NCI-H510A treated with DMSO at 0.1 percent for 48 hours (cell line): ENCODE measurements at places on chromosomes 16 and 17.

GRCh38 chr17:15742051-15742795, 10.1 kb downstream of the TBC1D26 start:
- DNase-seq = no peak

GRCh38 chr16:88403794-88404581, 21.2 kb downstream of the ZNF469 start:
- no peak for DNase-seq

GRCh38 chr17:40850293-40850972, 16.6 kb downstream of the KRT12 start:
- DNase-seq = no peak

DNA sequence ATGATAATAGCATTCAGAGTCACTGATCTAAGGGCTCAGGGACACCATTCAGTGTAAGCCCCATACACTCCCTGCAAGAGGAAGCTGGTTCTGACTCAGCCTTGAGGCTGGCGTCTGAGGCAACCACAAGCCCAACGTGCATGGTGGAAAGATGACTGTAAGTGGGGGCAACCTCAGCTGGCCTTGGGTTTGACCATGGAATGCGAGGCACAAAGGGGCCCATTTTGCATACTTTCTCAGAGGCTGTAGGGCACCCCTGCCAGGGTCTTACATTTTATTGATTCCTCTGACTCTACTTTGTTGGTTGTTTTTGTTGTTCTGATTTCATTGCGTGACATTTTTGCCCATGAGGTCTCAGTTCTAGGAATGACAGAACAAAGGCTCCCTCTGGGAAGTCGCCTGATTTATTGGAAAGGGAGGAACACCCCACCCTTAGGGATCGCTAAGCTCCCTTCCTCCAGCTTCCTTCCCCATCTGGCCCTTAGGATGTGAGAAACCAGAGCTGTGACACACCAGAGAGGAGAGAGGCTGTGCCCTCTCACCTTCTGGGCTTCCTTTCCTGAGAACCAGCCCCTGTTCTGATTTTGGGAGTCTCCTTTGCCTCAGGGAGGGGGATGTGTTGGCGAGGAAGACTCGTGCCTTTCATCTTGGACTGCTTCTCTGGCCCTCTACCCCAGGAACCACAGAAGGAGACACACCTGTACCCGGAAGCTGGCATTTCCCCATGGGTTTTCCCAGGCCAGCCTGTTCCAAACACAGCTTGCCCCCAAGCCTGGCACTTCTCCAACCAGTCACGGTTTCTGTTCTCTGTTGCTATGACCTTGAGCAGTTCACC, 5.6 kb upstream of the CIITA start:
- no peak for DNase-seq

DNA sequence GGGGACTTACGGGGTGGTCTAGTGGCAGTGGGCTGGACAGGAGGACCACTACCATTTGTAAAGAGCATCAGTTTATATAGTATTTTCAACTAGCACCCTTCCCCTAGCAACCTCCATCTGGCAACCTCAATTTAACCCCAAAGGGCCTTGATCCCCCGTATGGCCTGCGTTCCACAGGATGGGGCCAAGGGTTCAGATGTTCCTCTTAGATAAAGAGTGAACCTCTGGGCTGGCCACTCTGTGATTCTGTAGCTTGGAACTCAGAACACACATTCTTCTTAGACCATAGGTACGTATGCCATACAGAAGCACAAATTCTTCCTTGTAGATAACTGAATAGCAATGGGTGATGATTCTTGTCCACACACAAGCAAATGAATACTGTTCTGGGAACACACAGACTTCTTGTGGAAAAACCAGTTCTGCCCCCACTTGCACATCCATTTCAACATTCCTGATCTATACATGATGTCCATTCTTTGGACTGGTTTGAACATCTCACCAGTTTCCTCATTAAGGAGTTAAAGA, 1.9 kb upstream of the GGA2 start:
- DNase-seq = no peak

- no peak for DNase-seq
Measured at GRCh38 chr17:37207103-37207502, 168.7 kb upstream of the C17orf78 start.

- peak; percentile 60 for DNase-seq
Measured at GRCh38 chr16:77951788-77952187, 70.6 kb upstream of the CLEC3A start.

DNA sequence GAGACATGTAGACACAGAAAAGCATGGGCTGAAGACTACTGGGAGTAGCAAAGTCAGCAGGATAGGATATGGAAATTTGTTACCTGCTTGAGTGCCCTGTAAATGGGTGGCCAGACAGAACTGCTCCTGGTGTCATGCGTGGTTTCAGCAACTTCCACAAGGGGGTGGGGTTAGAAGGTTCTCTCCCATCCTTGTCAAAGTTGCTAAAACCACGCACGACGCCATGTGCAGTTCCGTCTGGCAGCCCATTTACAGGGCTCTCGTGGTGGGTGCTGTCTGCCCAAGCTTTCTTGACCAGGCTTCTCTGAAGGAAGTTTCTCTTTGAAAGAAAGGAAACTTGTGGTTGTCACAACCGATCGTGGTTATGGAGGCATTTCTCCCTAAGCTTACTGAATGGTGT, 6.9 kb upstream of the DBNDD1 start:
- DNase-seq = no peak

DNA sequence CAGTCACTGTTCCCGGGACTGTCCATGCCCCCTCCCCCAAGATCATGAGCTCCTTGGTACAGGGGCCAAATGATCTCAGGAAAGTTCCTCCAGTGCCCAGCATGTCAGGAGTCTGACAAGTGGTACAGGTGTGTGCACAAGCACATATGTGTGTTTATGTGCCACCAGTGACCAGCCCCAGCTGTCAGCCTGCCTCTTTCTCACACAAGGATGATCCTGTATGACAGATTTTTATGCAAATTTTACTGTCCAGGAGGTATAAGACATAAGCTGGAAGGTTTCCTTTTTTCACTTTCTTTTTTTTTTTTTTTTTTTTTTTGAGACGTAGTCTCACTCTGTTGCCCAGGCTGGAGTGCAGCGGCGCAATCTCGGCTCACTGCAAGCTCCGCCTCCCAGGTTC, 31.4 kb upstream of the GFOD2 start:
- DNase-seq = no peak

- no peak for DNase-seq
Measured at GRCh38 chr16:27566417-27566816, 16.5 kb downstream of the KATNIP start.

GRCh38 chr17:50944902-50945720, 79.0 kb upstream of the TOB1 start:
- no peak for DNase-seq

GRCh38 chr17:1896243-1897104, 66.7 kb downstream of the RPA1 start:
- no peak for DNase-seq

GRCh38 chr16:4371357-4372000, at the start of gene VASN:
TSS of gene VASN (plus strand) at chr16:4371848. CDS start at chr16:4380878, 9,030 bp downstream.
- DNase-seq = no peak

DNA sequence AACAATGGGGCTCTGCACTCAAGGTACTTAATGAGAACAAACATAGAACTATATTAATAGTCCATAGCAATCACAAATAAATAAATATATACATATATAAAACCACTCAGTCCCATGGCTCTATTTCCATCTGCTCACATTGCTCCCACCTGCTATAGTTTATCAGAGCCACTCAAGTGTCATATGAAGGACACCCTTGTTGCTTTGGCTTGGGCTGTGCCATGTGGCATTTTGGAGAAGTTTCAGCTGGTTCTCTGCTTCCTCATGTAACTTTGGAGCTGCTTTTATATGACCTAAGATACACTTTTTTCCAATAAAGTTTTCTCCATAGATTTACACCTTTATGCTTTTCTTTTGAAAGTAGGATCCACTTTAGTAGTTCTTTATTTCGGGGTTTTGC, 126.4 kb downstream of the KCNJ2 start:
- peak; percentile 80 for DNase-seq

DNA sequence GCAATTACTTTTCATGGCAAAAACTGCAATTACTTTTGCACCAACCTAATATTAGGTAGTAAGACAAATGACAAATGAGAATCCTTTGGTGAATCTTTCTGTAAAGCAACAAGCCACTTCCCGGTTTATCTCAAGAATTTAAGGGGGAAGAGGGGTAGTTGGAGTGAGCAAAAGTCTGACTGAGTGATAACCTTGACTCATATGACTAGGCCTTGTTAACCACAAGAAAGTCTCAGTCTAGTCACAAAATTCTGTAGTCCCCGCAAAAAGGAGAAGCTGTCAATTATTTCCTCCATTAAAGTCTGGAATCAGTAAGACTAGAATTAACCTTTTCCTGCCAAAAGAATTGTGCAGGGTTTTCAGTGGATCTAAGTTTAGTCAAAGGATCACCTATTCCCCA, 72.2 kb upstream of the GNAO1 start:
- DNase-seq = no peak

GRCh38 chr16:65463652-65464260, 341.9 kb upstream of the CDH11 start:
- no peak for DNase-seq

DNA sequence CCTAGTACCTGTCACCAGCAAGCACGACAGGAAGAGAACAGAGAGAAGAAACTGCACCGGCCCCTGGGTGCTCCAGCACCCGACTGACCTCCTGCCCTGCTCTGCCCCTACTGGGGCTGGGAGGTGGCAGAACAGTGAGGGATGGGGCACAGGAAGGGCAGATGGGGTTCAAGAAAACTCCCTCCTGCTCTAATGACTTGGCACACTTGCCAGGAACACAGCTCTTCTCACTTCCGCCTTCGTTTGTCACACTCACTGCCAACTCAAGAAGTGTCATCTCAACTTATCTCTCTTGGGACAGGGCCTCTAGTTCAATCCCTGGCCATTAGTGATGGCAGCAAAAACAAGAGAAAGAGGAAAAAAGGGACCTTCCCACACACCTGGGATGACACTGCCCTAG, 42.7 kb upstream of the ICAM2 start:
- no peak for DNase-seq

DNA sequence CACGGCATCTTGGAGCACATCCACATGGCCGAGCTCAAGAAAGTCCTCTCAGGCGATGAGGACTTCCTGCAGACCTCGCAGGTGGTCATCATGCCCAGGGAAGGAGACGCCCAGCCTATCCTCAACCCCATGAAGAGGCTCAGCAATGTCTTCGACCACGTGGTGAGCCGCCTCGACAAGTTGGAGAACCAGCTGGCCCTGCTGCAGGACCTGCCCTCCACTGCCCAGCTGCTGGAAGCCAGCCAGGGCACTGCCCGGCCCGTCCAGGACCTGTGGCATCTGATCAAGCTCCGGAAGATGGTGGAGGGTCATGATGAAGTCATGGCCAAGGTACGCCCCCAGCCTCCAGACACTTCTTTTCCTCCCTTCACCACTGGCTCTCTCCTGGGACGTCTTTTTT, 440 bp downstream of the C16orf96 start:
- no peak for DNase-seq
